ENCODE measurements at places on chromosomes 1 and 21. TPM values are rescaled to one million over a fixed set of nuclear protein-coding genes. Genes with fewer than 3 reads are reported as not detected.

Gene PGLYRP4
- total RNA-seq = 0.55 TPM

Gene RAP1GAP
- 0.23 TPM for total RNA-seq

Gene ARHGEF16
- total RNA-seq = 10.5 TPM

Gene IFNLR1
- total RNA-seq = 6.7 TPM

Gene KCTD3
- total RNA-seq = 23.2 TPM

Gene DEPDC1
- total RNA-seq = 21.8 TPM

Gene FLG2
- not detected for total RNA-seq

Gene MNDA
- total RNA-seq = not detected

Gene SLC16A4
- 1.2 TPM for total RNA-seq

Gene OPTC
- not detected for total RNA-seq

Gene CLCA1
- total RNA-seq = 0.08 TPM

Gene LMX1A
- total RNA-seq = not detected

Gene ITPKB
- 9.5 TPM for total RNA-seq

Gene DTL
- total RNA-seq = 15.3 TPM

Gene ADSS2
- total RNA-seq = 39.4 TPM

Gene TSPAN1
- total RNA-seq = 31.9 TPM

Gene FALEC
- total RNA-seq = not detected

Gene PTAFR
- total RNA-seq = 28.3 TPM

Gene ZNF670
- 3.6 TPM for total RNA-seq

Gene CHIT1
- total RNA-seq = not detected

Gene GFI1
- not detected for total RNA-seq

Gene EVA1C
- 8.4 TPM for total RNA-seq

Gene FAM72B
- total RNA-seq = 2.5 TPM

Gene MORC3
- 23.8 TPM for total RNA-seq

Gene LRRC38
- not detected for total RNA-seq

Gene ANKRD35
- not detected for total RNA-seq

Gene ANKRD45
- not detected for total RNA-seq

Gene RHD
- total RNA-seq = not detected
